IMR-90 (cell line): ENCODE measurements at places on chromosomes 5 and 9.

GRCh38 chr5:118933703-118934102, 54.6 kb downstream of the DTWD2 start:
- H3K4me3 ChIP-seq = no peak overlapping the region
- H3K27ac ChIP-seq = no peak overlapping the region
- H3K36me3 ChIP-seq = no peaks in the 10 kb centered on the region
- no peaks in the 10 kb centered on the region for H3K4me1 ChIP-seq

GRCh38 chr9:504921-505740, 290.5 kb downstream of the DOCK8 start:
- peaks cover 27% of the 10 kb centered on the region for H3K27me3 ChIP-seq
- peak overlapping the region; percentile 47 for H3K4me3 ChIP-seq
- no peaks in the 10 kb centered on the region for H3K36me3 ChIP-seq
- no peaks in the 10 kb centered on the region; the same call in 1 of the 2 replicates for H3K4me1 ChIP-seq

DNA sequence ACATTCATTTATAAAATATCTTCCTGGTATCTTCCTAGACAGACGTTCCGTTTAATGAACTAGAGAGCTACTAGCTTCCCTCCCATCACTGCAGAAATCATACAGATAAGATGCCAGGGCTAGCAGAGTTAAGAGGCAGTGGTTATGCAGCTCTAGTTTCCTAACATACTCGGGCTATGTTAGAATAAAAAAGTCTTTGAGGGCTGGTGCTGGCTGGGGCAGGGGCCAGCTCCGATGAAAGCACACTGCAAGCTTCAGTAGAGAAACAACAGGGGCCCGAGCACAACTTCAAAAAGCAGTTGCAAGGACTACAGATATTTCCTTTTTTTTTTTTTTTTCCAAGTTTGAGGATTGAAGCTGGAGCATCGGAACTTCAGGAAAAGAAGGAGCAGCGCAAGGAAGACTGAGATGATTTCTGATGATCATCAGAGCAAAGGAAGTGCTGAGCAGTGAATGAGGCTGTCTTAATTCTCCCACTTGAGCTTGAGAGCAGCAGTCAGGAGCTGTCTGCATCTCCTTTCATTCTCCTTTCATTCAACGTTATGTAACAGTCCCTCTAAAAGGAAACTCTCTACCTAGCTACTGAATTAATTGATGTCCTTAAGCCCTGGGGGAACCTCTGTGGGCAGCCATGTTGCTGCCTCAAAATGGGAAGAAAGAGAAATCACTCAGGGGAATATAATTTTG, 47.6 kb upstream of the ADCY2 start:
- H3K4me1 ChIP-seq = no peaks in the 10 kb centered on the region
- DNase-seq = no peak
- no peak overlapping the region for H3K27ac ChIP-seq
- H3K4me3 ChIP-seq = no peak overlapping the region

- H3K27me3 ChIP-seq = peaks cover 6% of the 10 kb centered on the region; the same call in 1 of the 2 replicates
- no peaks in the 10 kb centered on the region for H3K4me1 ChIP-seq
- no peak overlapping the region for H3K4me3 ChIP-seq
- H3K36me3 ChIP-seq = no peaks in the 10 kb centered on the region
- no peak overlapping the region for H3K27ac ChIP-seq
Measured at GRCh38 chr5:1175015-1175414, 26.4 kb upstream of the SLC6A19 start.

GRCh38 chr5:1323803-1324173, 21.1 kb downstream of the CLPTM1L start:
- H3K4me1 ChIP-seq = peaks cover 1% of the 10 kb centered on the region; the same call in 1 of the 2 replicates
- no peak for DNase-seq
- no peaks in the 10 kb centered on the region for H3K27me3 ChIP-seq

DNA sequence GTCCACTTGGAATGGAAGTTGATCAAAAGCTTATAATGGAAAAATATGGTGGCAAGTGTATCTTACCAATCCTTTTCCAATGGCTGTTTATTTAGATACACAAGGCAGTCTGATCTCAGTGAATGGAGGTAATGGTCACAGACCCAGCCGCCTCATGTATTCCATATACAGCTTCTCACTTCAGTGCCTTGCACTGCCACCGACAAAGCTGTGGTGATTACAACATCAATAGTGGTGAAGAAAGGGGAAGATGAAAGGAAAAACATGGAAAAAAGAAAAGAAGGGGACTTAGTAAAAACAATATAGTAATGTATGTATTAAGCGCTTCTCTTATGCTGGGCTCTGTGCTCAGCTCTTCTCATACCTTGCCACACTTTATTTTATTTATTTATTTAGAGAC, 297.3 kb upstream of the RASA1 start:
- no peaks in the 10 kb centered on the region for H3K4me1 ChIP-seq
- no peaks in the 10 kb centered on the region for H3K27me3 ChIP-seq
- no peaks in the 10 kb centered on the region for H3K36me3 ChIP-seq
- H3K4me3 ChIP-seq = no peak overlapping the region
- no peak overlapping the region for H3K27ac ChIP-seq
- DNase-seq = no peak

- no peak overlapping the region for H3K4me3 ChIP-seq
- peaks cover 58% of the 10 kb centered on the region for H3K27me3 ChIP-seq
- no peaks in the 10 kb centered on the region for H3K4me1 ChIP-seq
- DNase-seq = no peak
- H3K27ac ChIP-seq = no peak overlapping the region
Measured at GRCh38 chr5:1662559-1663085, 137.0 kb downstream of the MRPL36 start.

- no peaks in the 10 kb centered on the region for H3K4me1 ChIP-seq
- H3K36me3 ChIP-seq = no peaks in the 10 kb centered on the region
- H3K27ac ChIP-seq = no peak overlapping the region
- DNase-seq = peak; percentile 23
- no peaks in the 10 kb centered on the region; the same call in 1 of the 2 replicates for H3K27me3 ChIP-seq
Measured at GRCh38 chr5:14908172-14908571, 36.6 kb upstream of the ANKH start.

- H3K4me1 ChIP-seq = no peaks in the 10 kb centered on the region
- no peaks in the 10 kb centered on the region for H3K36me3 ChIP-seq
- peaks cover 15% of the 10 kb centered on the region for H3K27me3 ChIP-seq
- peak overlapping the region; percentile 29 for H3K4me3 ChIP-seq
- peak; percentile 19 for DNase-seq
Measured at GRCh38 chr9:84668196-84669012, 1.1 kb upstream of the NTRK2 start.

DNA sequence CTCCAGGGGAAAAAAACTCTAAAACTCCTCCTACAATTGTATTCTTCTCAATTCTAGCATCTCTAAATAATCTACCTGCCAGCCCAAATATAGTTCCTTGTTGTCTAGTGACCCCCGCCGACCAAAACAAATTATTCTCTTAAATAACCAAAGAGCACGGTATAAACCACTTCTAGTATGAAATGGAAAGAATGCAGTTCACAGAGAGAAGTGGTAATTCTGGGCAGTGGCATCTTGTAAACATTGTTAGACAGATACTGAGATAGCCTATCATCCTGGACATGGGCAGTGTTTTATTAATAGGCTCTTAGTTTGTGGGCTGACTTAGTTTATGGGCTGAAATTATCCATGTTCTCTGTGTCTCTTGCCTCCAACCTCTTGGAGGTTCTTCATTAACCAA, 1412.6 kb upstream of the CDH9 start:
- no peak overlapping the region for H3K27ac ChIP-seq
- no peak for DNase-seq
- no peaks in the 10 kb centered on the region for H3K36me3 ChIP-seq
- no peak overlapping the region for H3K4me3 ChIP-seq
- no peaks in the 10 kb centered on the region for H3K4me1 ChIP-seq

GRCh38 chr5:133909603-133910002, 58.8 kb downstream of the C5orf15 start:
- H3K4me3 ChIP-seq = no peak overlapping the region
- H3K4me1 ChIP-seq = no peaks in the 10 kb centered on the region
- no peak for DNase-seq
- H3K27me3 ChIP-seq = peaks cover 35% of the 10 kb centered on the region
- no peak overlapping the region for H3K27ac ChIP-seq

DNA sequence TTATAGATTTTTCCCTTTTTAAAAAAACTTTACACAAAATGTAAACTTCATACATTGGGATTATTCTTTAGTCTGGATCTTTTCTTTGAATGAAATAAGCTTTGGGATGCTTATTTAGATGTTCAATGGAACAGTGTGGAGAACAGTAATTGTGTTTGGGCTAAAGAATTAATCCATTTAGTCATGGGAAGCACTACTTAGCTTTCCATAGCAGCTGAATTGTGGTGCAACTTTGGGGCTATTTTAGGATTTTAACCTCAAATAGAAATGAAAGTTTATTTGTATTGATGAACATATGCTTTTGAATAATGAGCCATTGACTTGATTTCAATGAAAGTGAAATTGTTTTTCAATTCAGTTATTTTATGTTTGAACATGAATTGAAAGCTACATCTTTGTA, 72.4 kb downstream of the ZCCHC7 start:
- no peaks in the 10 kb centered on the region for H3K27me3 ChIP-seq
- no peak overlapping the region for H3K27ac ChIP-seq
- no peak overlapping the region for H3K4me3 ChIP-seq
